Aortic smooth muscle cell (primary cell): ENCODE measurements at places on chromosomes 3 and 15. TPM values are rescaled to one million over a fixed set of nuclear protein-coding genes. Genes with fewer than 3 reads are reported as not detected.

TM6SF1 gene
- total RNA-seq, result 0.50 and 0.92 TPM in 2 replicates

NR1D2 gene
- 50.6 and 70.0 TPM in 2 replicates for total RNA-seq

ZNF662 gene
- 1.7 and 2.1 TPM in 2 replicates for total RNA-seq

SERPINI2 gene
- total RNA-seq, result not detected in 2 replicates
